Hematopoietic multipotent progenitor cell treated with erythropoietin and hydrocortisone succinate and interleukin-3 and kit ligand, for 4 days (in vitro differentiated cells): ENCODE measurements at places on chromosomes 6 and 20.
A peak's percentile ranks its signal among the peaks of the same experiment; 100 is the strongest.

- no peak for DNase-seq
Observed at GRCh38 chr6:75418233-75418632, 75.4 kb downstream of the FILIP1 start.

DNA sequence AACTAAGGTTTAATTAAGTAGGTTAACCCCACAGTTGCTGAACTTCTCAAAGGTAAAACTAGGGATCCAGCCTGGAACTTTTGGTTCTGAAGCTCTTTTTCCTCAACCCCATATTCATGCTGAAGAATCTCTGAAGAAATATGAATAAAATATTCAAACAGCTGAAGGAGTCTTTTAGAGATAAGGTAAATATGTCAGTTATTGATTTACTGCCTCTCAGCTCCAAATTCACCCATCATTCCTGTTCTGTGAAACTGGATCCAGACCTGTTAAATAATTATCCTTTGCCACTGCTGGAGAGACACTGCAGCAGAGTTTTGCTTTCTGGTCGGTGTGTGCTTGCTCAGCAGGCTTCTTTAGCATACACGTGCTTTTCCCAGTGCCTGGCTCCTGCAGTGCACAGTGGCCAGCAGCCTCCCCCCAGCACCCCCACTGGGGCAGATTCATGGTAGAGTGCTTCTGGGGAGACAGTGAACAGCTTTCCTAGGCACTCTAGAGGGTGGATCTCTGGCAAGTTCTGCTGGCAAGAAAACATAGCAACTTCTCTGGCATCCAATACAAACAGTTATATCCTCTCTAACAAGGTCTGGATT, 62.0 kb upstream of the BCLAF1 start:
- DNase-seq: no peak

DNA sequence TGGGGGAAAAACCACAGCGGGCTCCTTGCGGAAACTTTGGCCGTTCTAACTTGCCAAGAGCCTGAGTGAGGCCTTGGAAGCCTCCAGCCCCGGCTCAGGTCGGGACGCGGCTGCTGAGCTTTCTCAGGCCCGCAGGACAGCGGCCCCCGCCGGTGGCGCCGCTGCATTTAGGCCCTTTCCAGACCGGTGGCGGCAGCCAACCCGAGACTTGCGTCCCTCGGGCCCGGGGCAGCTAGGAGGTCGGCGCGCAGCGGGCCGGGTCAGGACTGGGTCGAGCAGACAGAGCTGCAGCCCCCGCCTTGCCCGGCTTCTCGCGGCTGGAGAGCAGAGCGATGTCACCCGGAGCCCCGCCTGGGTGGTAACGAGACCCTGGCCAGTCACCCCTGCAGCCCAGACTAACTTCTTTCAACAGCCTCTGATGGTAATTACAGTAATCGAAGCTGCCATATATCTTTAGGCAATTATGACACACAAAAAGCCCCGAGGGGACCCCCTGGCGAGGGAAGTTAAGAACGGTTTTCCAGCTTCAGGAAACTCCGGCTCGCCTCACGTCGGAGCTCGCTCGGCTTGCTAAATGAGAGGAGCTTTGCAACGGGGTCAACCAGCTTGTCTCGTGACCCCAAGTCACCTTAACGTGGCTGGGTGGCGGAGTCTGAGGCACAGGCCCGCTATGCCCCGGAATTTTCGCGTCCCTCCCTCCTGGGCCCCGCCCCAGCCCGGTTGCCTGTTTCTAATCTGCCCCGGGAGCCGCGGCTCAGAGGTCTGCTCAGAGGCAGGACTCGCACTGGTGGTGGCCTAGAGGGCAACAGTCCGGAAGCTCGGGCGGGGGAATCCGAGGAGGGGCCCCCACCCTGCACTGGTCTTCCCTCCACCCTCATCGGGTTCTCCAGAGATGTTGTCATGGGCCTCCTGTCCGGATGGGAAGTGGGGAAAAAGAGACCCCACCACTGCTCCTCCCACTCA, 3.0 kb downstream of the NR2E1 start:
- DNase-seq: peak; percentile 66

DNA sequence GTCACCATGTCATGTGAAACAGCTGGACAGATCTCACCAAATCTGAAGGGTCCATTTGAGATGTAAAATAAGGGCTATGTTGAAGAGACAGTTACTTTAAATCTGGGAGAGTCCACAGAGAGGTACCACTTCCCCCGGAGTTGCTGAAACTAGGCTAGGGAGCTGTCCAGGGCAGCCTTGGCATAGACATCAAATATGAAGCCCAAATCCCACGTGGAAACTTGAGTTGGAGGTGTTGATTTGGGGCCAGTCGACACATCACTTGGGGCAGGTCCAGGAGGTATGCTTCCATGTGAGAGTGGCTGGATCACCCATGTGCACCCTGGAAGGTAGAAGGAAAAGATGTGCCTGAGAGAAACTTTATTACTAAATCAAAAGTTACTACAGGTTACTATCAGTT, 12.0 kb upstream of the SERPINB9 start:
- no peak for DNase-seq

DNA sequence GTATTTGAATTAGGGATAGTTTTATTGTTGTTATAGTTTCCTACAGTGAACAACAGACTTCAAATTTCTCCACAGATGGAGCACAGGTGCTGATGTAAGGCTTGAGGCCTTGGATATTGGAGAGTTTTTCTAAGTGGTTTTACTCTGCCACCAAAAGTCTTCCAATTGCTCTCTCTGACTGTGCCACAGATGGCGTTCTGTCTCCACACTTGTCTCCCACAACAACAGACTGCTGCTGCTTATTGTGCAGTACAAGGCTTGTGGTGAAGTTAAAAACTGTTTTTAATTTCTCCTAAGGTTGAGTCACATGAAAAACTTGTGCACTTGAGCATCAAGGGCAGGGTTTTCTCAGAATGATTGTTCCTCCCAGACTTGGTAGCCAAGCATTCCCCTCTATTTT, 460.9 kb upstream of the KHDRBS2 start:
- DNase-seq: no peak

DNA sequence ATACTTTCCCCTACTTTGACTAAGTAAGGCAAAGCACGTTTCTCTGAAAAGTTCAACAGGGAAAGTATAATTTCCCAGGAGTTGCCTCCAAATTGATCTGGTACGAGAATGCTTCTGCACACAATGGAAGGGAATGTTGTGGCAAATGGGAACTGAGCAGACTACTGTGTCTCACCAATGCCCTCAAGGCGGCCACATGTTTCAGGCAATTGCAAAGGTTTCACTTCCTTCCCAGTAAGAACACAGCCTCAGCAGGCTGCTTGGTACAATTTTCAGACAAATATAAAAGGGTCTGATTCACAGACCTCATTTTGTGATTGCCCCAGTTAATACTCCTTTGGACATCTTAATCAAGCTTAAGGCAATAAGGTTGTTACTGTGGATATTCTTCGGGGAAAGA, 71.2 kb downstream of the KIAA0319 start:
- no peak for DNase-seq

GRCh38 chr6:95240514-95240913, 336.8 kb upstream of the MANEA start:
- no peak for DNase-seq

DNA sequence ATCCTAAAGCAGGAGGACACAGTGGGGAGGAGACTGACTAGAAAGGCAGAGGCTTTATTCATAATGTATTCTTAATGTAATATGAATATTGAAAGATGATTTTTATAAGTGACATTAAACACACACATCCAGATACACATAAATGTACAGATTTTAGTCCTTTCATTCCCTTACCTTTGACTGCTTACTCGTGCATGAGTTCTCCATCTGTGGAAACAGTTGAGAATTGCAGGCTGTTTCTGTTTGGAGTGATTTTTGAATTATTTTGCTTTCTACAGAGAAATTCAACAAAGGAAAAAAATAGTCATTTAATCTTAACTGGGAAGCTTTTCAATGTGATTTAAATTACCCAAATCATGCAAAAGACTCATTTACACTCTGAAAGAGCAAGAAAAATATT, 136.5 kb downstream of the RIMS1 start:
- DNase-seq: no peak

- DNase-seq: no peak
Observed at GRCh38 chr6:48933136-48933535, 529.9 kb downstream of the MMUT start.

- no peak for DNase-seq
Observed at GRCh38 chr20:55417836-55418235, 587.5 kb downstream of the CBLN4 start.

DNA sequence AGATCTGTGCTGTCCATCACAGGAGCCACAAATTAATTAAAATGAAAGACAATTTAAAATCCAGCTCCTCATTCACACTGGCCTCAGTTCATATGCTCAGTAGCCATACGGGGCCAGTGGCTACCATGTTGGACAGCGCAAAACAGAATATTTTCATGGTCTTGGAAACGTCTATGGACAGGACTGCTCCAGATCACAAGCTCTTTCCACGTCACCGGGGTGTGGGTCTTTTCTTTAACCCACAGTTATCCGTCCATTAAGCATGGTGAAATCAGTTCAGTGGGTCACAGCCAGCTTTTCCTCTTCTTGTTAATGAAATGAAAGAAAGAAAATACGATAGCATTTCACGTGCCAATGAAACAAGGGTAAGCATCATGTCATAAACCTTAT, 24.1 kb downstream of the GFOD1 start:
- no peak for DNase-seq

DNA sequence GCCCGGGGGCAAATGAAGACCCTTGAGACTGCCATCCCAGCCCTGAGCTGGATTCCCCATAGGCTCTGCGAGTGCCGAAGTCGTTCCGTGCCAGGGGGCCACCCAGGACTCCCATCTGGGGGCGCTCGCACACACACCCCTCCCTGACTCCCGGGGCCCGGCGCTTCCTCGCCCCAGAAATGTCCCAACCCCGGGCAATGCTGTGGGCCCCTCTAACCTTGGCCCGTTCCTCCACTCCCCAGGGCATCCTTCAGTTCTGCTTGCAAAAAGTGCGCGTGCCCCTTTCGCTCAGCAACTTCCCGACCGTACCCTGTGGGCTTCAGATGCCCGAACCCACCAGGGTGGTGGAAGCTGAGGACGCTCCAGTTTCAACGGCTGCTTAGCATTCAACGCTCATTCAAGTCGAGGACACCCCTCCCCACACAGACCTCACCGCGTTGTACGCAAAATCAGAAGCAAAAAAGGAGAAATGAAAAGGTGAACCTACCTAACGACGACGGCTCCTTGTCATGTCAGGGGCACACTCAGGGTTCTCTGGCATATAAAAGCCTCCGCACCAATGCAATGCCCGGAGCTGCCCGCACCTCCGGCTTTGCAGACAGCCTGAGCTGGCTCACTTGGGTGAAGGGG, 25.3 kb downstream of the RIPOR2 start:
- DNase-seq: no peak

DNA sequence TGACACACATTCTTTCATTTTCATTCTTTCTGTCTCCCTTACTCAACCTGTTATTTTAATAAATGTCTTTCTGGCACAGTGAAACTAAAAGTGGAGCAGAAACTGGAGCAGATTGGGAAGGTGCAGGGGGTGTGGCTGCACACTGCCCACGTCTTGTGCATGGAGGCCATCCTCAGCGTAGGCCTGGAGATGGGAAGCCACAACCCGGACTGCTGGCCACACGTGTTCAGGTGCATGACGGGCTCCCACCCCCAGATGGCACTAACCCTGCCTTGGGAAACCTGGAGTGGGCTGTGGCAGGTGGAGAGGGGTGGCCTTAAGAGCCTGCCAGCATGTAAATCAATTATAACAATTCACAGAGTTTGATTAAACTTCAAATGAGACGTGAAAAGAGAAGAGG, 71.4 kb upstream of the PBOV1 start:
- DNase-seq: peak; percentile 19

DNA sequence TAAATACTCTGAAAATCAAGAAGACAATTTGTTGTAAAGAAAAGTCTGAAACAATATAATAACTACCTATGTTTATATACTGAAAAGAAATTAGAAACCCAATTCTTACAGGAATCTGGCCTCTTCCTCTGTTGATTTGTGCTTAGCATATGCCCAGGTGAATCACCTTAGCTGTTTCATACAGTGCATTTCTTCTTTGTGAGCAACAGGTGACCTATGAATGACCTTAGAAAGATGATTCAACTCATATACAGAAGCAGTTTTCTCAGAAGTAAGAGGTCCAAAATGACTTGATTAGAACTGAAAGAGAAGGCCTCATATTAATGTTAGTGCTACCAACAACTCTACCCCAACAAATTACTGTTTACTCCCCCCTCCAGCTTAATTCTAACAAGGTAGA, 419.5 kb upstream of the ID4 start:
- no peak for DNase-seq

GRCh38 chr6:10991115-10991514, 53.0 kb downstream of the ELOVL2 start:
- no peak for DNase-seq

DNA sequence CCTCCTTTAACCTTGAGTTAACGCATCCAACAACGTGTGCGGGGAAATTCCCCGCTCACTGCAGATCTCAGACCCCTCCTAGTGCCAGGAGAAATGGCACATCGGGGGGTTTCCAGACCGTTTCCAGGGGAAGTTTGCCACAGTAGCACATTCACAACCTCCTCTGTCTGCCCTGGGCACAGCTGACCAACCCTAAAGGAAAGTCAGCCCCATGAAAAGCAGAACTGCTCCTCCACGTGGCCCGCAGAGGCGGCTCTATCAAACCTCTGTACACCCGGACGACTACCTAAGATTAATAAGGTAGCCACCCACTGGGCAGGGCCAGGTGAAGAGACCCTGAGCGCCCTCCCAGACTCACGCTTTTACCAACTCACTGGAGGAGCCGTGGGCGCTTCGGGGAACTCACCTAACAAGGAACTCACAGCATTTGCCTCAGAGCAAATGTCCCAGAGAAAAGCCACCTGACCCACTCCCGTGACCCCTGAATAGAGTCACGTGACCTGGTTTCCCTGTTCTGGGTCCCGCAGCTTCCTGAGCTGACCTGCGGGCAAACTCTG, 93.1 kb downstream of the PRND start:
- DNase-seq: peak; percentile 85

DNA sequence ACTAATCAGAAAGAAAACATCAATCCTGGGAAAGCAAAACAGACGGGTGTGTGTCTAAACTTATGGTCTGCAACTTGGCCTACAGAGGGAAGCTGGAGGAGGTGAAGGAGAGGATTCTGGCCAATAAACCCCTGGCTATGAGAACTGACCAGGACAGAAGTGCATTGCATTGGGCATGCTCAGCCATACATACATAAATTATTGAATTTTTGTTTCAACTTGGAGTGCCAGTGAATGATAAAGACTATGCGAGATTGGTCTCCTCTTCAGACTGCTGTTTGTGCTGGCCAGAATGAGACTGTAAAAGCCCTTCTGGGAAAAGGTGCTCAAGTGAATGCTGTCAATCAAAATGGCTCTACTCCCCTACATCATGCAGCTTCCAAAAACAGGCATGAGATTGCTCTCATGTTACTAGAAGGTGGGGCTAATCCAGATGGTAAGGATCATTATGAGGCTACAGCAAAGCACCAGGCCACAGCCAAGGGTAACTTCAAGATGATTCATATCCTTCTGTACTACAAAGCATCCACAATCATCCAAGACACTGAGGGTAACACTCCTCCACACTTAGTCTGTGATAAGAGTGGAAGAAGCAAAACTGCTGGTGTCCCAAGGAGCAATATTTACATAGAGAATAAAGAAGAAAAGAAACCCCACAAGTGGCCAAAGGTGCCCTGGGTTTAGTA, 17.4 kb downstream of the ADNP start:
- DNase-seq: peak; percentile 27

GRCh38 chr6:76843054-76843822, 620.1 kb downstream of the HTR1B start:
- no peak for DNase-seq

- DNase-seq: no peak
Observed at GRCh38 chr20:49104365-49104648, 58.2 kb downstream of the CSE1L start.
